ENCODE measurements at places on chromosomes 3 and 15.
A peak's percentile ranks its signal among the peaks of the same experiment; 100 is the strongest.

- DNase-seq: no peak
Observed at GRCh38 chr3:190593075-190593474, 79.2 kb downstream of the IL1RAP start.

DNA sequence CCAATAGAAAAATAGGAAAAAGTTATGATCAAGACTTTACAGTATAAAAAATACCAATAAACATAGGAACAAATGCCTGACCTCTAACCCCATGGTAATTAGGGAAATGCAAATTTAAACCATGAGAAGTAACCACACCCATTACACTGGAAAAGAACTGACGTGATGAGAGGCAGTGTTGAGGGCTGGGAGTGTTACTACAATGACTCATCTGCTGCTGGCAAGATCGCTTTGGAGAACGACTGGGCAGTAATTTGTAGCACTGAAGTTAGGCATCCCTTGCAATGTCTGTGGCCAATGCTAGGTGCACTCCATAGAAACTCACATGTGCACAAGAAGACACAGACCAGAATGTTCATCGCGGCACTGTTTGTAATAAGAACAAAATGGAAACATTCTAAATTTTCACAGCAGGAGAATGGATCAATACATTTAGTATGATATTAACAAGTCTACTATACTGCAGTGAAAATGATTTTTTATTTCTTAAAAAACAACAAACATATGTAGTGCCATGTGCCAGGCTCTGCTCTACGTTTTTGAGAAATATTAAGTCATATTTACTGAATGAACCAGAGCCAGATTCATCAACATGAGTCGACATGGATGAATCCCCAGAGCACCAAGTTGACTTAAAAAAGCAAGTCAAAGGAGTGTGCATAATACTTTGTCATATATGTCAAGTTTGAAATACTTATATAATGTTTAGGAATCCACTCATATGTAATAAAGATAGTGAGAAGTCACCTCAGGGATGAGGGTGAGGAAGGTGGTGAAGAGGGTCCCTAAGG, 37.6 kb upstream of the EPHB3 start:
- no peak for DNase-seq

- no peak for DNase-seq
Observed at GRCh38 chr3:194672876-194673275, 885 bp upstream of the LSG1 start.

DNA sequence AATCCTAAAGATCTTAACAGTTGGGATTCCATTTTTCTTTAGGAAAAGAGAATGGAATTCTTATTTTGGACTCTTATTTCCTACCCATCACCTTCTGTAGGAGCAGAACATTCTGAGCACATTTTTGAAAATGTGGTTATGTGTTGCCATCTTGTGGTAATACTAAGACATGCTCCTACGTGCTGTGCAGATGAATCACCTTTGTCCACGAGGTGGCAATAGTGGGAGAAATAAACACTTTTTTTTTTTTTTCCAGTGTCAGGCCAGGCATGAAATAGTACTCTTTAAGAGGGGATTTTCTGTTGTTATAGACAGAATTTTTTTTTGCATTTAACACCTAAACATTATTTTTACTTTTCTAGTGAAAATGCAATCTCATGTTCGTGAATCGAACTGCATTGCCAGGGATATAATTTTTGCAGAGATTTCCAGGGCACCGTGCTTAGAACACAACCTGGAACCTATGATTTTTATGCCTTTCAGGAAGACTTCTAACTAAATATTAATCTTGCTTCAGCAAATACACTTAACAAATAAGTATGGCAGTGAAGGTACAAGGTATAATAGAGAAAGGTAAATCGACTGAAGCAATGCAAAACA, 196.6 kb downstream of the GAP43 start:
- DNase-seq: peak; percentile 35

DNA sequence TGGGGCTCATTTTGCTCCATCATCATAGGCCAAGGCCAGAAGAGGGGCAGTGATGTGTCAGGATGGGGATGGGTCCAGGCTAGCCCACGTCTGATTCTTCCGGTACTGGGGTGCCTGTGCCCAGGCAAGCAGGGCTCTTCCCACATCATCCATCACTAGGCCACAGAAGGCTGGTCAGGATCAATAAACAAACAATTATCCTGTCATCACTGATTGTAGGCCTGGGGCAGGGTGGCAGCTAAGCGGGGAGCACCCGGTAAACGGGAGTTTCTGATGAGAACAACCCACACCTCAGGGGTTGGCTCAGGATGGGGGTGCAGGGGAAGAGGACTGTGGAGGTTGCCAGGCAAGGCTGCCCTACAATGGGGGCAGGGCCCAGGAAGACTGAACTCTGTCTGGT, 18.1 kb upstream of the CACNA2D2 start:
- DNase-seq: no peak

- DNase-seq: no peak
Observed at GRCh38 chr15:87849181-87849580, 407.4 kb downstream of the NTRK3 start.

DNA sequence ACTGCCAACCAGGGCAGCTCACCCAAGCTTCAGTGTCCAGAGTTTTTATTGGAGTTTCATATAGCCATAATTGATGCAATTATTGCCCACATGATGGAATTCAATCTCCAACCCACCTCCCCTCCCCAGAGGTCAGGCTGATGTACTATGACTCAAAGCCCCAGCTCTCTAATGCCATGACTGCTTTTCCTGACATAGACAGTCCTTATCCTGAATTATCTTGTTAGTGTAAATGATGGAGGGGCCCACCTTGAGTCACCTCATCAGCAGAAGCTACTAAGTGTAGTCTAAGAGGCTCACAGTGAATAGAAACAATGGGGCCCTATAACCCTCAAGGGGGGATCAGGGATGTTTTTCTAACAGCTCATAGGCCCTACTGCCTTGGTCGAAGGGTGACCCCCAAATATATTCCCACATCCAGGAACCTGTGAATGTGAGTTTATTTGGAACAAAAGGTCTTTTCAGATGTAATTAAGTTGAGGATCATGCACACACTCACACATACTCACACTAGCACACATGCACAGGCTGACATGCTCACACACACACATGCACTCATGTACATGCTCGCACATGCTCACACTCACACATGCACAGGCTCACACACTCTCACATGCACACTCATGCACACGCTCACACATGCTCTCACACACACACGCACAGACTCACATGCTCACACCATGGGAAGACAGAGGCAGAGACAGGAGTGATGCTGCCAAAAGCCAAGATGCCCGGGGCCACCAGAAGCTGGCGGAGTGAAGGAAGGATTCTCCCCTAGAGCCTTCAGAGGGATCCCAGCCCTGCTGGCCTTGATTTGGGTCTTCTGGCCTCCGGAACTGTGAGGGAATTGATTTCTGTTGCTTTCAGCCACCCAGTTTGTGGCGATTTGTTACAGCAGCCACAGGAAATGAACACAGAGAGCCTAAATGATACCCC, 131.2 kb upstream of the SMAD3 start:
- no peak for DNase-seq

- no peak for DNase-seq
Observed at GRCh38 chr15:41490355-41490754, 3.3 kb upstream of the ITPKA start.

DNA sequence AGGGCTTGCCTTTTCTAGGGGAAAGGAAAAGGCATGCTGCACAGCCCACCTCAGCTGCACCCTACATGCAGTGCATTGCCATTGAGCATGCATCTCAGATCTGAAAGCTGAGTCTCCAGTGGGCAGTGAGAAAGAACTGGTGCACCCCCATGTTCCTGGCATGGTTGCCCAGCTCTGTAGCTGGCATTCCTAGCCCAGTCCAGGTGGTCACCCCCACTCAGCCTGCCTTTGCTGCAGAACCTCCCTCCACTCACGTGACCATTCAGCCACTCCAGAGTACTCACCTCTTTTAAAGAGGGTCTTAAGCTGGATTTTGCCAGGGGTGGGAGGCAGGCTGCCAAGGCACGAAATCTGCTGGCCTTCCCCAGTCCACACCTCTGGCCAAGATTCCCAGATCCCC, 208.6 kb upstream of the TOPAZ1 start:
- no peak for DNase-seq

DNA sequence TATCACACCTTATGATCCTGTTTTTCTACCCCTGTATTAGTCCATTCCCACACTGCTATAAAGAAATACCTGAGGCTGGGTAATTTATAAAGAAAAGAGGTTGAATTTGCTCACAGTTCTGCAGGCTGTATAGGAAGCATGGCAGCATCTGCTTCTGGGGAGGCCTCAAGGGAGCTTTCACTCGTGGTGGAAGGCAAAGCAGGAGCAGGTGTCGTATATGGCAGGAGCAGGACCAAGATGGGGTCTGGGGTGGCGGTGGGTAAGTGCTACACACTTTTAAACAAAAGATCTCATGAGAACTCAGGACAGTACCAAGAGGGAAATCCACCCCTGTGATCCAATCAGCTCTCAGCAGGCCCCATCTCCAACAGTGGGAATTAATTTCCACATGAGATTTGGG, 15.4 kb upstream of the SCAP start:
- no peak for DNase-seq

DNA sequence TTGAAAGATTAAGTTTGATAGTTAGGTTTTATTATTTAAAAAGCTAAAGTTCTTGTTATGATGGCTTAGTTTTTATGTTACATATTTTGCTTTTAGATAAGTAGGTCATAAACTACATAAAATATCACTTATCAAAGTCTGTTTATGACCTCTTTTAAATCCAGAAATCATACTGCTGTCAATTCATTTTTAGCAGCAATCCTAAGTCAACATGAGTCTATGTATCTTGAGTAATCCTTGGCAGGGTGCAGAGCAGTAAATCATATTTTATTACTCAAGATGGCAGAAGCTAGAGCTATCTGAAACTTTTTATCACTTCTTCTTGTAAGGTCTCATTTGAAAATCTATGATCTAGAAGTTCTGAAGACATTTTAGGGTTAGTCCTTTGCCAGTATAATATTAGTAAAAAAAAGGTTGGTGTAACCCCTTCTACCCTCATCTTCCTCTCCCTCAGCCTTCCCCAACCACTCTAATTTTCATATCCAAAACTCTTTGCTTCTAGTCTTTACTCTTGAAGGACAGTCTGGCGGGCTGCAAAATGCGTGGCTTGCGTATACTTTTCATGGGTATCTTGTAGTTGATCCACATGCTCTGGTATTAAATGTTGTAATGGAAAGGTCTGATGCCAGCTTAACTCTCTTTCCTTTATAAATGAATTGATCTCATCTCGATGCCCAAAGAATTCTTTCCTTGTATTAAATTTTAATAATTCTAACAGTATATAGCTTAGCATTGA, 134.0 kb upstream of the THRB start:
- no peak for DNase-seq

DNA sequence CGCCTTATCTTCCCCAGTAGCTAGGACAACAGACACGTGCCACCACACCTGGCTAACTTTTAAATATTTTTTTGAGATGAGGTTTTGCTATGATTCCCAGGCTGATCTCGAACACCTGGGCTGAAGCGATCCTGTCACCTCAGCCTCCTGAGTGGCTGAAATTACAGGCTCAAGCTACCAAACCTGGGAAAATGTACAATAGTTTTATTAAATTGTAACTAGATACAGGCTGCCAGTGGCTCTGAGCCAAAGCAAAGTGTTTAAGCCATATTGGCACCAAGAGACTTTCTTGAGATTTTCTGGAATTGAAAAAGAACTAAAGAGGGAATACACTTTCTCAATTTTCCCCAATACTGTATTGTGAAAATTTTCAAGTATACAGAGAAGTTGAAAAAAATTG, 204.3 kb downstream of the SUCLG2 start:
- no peak for DNase-seq

GRCh38 chr3:124928333-124929202, 6.0 kb downstream of the MUC13 start:
- DNase-seq: no peak

GRCh38 chr3:119322021-119322834, 28.0 kb downstream of the ARHGAP31 start:
- no peak for DNase-seq

GRCh38 chr3:96410006-96410730, 404.2 kb upstream of the EPHA6 start:
- DNase-seq: no peak

DNA sequence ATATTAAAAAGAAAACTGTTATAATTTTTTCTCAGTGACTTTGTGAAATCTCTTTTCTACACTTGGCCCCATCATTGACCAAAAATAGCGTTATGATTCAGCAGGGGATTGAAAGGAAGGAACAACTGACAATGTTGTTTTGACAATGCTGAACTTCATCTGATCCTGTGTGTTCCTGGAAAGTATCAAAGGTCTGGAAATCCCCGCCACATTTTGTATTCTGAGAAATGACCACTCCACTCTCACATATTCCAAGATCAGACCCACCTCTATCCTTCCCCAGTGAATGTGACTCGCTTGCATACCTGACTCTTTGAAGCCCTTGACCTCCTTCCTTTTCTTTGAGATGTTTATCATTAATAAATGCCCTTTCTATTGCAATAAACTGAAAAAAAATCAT, 9.7 kb upstream of the RIOX2 start:
- DNase-seq: no peak

GRCh38 chr15:66287461-66288057, 5.8 kb upstream of the DIS3L start:
- DNase-seq: no peak
